T-helper 1 cell (primary cell): ENCODE measurements at places on chromosomes 7 and 10.
A peak's percentile ranks its signal among the peaks of the same experiment; 100 is the strongest.

- DNase-seq, result no peak
Measured at GRCh38 chr7:110762546-110763225, 328.2 kb upstream of the LRRN3 start.

DNA sequence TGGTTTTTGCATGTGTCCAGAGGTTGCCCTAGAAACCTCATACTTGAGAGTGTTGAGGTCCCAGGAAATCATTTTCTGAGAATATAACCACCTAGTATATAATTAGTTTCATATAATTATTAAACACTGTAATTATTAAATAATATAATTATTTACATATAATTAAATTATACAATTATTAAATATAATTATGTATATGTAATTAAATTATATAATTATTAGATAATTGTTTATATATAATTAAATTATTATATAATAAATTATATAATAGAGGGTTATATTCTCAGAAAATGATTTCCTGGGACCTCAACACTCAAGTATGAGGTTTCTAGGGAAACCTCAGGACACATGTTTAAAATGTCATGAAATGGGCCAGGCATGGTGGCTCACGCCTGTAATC is 27.6 kb downstream of the SCRN1 start:
- DNase-seq, result no peak

- no peak for DNase-seq
Measured at GRCh38 chr10:106722524-106722923, 442.0 kb downstream of the SORCS1 start.

DNA sequence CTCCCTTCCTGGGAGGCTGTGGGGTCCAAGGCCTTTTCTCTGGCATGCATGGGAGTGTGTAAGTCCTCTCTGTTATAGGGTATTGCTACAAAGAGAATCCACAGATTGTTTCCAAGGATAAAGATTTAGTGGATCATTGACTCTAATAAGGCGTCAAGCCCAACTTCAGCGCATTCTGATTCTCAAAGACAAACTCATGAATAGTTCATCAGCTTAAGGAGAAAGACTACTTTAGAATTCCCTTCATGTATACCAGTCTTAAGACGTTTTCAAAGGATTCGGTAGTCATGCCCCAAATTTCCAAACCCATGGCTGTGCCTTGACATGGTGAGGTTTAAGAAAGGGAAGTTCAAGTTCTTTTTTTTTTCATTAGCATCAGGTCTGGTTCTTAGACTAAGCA is 46.6 kb upstream of the ABLIM1 start:
- no peak for DNase-seq

- DNase-seq, result no peak
Measured at GRCh38 chr7:27419581-27420177, 177.1 kb downstream of the EVX1 start.

GRCh38 chr7:24233386-24233785 is 50.6 kb upstream of the NPY start:
- no peak for DNase-seq

DNA sequence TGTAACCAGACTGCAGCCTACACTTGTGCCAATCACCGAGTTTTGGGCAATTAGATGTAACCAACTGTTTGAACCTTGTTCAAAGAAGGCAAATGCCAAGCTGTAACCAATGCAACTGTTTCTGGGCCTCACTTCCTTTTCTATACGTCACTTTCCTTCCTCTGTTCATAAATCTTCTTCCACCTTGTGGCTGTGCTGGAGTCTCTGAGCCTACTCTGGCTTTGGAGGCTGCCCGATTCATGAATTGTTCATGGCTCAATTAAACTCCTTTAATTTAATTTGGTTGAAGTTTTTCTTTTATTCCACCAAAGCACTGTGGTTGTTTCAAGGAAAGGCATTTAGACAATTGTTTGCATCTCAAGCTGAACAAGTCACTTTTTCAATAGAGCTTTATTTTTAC is 43.5 kb upstream of the UCN3 start:
- no peak for DNase-seq

DNA sequence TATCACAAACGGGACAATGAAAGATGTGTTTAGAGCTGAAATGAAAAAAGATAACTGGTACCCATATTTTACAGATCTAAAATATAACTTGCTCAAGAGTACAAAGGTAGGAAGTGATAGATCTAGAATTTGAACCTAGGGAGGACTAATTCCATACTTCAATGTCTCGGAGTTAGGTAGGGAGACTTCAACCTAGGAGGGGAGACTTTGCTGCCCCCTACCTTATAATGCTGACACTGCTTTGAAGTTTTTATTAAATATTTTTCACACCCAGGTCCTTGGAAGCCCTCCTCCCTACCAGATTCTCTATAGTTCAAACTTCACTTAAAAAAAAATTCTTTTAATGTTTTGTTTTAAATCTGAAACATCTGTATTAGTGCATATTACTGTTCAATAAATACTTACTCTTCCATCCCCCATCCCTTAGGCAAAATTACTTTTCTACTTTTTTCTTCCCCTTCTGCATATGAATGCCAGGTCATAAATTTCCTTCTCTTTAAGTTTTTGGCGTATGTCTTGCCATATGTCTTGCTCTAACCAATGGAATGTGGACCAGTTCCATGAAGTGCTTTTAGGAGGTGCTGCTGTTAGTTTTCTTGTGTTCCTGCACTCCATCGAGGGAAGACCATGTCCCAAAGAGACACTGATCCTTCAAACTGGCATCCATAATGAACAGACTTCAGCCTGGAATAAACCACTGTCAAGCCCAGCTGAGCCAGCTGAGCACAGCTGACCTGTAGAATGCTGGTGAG is 57.8 kb downstream of the MICU1 start:
- DNase-seq, result no peak

DNA sequence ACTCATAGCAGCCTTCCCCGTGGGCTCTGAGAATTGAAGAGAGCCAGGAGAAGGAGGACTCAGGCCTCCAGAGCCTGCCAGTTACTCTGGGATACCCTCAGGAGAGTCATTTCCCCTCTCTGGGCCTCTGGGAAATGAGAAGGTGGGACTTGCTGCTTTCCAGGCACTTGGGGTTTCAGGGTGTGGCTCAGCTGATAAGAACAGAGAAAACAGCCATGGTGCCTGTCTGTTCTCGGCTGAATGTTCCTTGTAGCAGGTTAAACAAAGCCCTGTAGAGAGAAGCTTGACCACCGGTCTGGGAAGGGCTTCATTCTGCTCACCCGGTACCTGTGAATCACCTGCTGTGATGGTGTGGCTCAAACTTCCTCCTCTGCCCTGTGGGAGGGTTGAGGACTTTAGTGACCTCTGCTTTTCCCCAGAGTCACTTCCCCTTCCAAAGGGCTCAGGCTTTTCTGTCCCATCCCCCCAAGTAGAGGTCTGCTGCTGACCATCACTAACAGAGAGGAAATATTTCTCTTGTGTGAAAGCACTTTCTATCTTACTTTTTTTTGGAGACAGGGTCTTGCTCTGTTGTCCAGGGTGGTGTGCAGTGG is 212.4 kb upstream of the GALNT17 start:
- no peak for DNase-seq

DNA sequence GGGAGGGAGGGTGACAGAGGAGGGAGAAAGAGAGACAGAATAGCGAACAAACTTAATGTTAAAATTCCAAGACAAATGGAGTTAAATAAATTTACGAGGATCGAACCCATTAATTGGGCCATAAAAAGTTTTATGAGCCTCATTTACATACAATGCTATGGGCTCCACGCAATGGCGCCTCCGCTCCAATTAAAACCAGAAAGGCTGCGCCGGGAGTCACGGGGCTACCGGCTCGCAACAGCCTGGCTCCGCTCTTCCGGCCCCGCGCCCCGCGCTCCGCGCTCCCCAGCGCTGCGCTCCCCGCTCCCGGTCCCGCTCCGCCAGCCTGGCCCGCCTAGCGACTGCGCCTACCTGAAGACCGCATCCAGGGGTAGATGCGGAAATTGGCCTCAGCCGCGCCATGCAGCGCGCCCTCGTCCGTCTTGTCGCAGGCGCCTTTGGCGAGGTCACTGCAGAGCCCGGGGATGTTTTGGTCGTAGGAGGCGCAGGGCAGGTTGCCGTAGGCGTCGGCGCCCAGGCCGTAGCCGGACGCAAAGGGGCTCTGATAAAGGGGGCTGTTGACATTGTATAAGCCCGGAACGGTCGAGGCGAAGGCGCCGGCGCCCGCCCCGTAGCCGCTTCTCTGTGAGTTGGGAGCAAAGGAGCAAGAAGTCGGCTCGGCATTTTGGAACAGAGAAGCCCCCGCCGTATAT is 513 bp downstream of the HOXA7 start:
- DNase-seq, result no peak

GRCh38 chr7:30898411-30898810 is 13.2 kb upstream of the AQP1 start:
- DNase-seq, result no peak

GRCh38 chr7:34844936-34845665 is 187.1 kb downstream of the NPSR1 start:
- DNase-seq, result no peak

DNA sequence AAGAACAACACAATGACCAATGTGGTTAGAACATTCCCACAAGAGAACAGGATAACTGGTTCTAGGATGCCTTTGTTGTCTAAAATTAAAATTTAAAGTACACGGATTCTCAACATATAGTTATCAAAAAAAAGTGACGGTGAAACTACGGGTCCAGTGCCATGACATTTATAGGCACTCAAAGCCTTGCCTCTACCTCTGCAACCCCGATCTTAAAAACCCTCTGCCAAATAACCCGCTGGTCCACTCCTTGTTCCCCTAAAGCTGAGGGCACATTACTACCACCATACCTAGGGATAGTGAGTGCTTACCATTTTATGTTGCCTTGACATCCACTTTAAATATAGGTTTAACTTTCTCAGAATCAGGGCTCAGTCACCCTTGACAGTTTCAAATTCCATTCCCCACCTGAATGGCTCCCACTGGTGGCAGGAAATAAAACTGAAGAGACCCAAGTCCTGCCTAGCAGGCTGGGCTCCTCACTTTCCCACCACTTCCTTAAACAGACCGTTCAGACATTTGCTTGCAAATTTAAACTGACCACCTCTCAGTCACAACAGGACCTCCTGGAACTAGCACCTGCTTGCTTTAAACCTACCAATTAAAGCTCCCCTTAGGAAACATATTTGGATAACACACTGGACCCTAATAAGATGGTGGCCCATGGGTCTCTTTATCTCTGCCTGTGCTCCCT is 169.9 kb upstream of the ASAH2 start:
- DNase-seq, result peak; percentile 57

DNA sequence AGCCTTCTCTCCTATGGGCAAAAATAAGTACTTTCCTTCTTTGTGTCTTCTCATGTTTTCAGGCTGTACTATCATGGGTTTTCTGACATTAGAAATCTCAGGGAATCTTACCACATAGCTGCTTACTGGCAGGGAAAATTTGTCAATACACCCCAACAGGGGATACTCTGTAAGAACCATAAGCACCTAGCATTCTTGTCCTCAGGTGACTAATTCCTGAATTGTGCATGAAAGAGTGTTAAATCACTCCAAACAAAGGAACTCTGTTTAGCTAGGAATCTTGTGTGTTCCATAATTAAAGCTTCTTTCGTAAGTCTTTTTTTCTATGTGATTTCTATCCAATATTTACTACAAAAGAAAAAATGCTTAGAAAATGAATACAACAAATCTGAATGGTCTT is 206.7 kb upstream of the POT1 start:
- DNase-seq, result no peak

- no peak for DNase-seq
Measured at GRCh38 chr7:17948526-17949238, 8.4 kb upstream of the SNX13 start.

GRCh38 chr10:16439295-16439694 is 2.5 kb downstream of the PTER start:
- DNase-seq, result no peak

- DNase-seq, result no peak
Measured at GRCh38 chr7:85041605-85042216, 145.1 kb downstream of the SEMA3D start.

DNA sequence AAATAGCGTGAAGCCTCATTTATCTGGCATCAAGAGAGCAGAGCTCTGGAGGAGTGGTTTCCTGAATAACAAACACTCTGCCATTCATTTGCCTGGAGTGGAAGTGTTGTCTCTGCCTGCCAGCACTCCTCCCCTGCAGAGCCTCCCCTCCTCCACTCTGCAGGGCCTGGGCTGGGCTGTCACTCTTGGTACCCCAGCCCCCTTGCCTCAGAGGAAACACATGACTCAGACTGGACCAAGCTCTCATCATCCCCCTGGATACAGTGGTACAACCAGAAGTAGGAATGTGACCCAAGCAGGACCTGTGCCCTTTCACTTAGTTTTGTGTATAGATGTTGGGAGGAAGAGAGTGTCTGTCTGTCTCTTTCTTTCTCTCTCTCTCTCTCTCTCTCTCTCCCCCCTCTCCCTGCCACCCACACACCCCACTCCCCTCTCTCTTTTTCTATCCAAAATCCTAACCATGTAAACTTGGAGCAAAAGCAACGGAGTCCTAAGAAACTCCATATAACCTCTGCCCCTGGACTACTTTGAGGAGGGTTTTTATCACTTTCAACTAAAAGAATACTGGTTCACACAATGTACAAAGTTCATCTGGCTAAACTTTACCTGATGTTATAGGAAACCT is 43.9 kb downstream of the DOCK4 start:
- DNase-seq, result no peak

DNA sequence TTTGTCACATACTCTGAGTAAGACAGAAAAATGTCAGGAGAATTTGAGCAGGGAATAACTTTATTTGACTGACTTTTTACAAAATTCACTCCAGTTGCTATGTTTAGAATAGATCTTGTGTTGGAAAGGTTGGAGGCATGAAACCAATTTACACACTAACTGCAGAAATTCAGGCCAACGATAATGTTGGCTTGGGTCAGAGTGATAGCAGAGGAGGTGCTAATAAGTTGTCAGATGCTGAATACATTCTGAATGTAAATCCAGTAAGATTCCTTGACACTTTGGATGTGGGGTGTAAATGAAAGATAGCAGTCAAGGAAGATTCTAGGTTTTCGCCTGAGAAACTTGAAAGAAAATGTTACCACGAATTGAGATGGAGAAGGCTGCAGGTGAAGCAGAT is 502.5 kb upstream of the GHITM start:
- no peak for DNase-seq

DNA sequence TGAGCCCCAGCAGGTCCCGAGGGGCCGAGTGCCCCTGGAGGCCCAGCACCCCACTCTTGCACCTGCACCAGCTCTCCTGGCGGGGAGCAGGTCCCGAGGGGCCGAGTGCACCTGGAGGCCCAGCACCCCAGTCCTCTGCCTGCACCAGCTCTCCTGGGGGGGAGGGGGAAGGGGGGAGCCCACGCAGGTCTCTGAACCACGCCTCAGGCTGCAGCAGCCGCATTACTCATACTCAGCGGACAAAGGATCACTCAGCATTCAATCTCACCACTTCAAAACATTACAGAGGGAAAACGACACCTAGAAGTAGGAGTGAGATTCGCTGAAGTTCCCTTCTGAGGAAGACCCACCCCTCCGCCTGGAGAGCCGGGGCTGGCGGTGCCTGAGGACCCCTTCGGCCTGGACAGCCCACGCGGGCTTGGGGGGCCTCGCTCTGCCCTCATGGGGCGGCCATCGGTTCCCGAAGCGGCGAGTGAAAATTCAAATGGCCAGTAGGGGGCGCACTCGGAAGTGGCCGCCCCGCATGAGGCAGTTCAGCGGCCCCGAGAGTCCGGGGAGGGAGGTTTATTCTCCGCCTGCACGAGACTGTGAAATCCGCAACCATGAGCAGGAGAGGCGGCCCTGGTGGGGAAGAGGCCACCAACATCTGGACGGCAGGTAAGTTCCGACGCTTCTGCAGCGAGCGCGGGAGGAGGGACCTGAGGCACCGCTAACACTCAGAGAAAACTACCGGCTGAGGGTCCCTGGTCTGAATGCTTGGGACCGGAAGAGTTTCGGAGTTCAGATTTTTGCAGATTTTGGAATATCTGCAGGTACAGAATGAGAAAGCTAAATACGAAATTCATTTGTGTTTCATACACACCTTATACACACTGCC is 1.1 kb upstream of the GPER1 start:
- DNase-seq, result peak; percentile 46

- DNase-seq, result no peak
Measured at GRCh38 chr10:125009661-125010161, 67.8 kb downstream of the ZRANB1 start.
